ENCODE measurements at places on chromosomes 5 and 9.

DNA sequence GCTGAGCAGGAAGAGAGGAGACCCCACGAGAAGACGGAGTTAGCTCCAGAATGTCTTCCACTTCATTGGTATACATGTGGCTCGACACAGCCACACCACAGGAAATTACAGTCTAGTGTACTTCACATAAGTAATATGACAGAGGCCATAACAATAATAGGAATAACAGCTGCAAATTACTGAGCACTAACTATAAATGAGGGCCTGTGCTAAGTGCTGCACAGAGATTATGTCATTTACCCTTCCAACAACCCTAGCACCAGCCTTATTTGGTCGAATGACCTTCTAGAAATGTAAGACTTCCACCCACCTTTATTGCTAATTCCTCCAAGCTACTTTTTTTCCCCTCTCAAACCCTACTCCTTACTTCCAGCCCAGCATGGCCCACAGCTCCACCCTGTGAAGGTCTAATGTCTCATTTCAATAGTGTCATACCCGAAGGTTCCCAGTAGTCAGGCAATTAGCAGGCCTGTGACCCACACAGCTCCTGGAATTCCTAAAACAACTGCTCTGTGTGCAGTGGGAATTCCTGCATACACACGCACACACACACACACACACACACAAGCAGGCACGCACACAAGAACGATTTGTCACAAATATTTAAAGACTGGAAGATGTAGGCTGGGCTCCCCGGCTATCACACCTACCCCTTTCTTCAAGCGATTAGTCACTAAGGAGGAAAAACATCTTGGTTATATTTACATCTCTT lies 134.5 kb downstream of the FRMD3 start:
- no peak for DNase-seq

DNA sequence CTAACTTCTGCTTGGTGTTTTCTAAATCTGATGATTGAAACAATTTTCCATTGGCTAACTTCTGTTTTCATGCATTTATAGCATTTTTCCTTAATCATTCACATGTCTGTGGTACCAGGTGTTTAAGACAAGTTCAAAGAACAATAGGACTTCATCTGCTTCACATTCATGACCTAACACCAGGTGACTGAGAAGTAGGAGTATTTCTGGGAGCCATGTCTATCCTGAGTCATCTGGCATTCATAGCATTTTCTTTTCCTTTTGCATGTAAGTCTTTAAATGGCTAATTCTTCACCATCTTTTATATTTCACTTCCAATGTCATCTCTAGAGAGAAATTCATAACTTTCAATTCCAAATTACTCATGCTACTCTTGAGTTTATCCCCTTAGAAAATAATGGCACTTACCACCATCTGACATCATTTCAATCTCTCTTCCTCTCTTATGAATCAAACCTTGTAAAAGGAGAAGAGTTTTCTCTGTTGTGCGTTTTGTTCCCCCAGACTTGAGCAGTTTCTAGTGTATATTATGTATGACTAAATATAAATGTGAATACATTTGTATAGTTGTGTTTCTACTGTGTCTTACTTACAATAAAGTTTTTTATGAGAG lies 1196.1 kb upstream of the CDH9 start:
- no peak for DNase-seq

- DNase-seq: no peak
These were observed 97.3 kb downstream of the USP20 start for GRCh38 chr9:129932303-129933151.

DNA sequence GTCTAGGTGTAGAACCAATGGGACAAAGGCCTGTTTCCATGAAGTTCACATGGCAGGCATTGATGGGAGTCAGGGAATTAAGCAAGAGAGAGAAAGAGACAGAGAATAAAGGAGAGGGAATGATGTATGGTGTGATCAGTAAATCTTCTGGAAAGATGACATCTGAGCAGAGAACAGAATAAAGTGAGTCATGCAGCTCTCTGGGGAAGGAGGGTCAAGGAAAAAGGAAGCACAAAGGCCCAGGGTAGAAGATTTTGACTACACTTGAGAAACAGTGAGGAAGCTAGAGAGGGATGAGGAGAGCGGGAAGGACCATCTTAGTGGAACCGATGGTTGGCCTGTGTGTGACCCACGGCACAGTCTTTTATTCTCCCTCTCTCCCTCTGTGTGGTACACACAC lies 425.9 kb downstream of the SPOCK1 start:
- no peak for DNase-seq

DNA sequence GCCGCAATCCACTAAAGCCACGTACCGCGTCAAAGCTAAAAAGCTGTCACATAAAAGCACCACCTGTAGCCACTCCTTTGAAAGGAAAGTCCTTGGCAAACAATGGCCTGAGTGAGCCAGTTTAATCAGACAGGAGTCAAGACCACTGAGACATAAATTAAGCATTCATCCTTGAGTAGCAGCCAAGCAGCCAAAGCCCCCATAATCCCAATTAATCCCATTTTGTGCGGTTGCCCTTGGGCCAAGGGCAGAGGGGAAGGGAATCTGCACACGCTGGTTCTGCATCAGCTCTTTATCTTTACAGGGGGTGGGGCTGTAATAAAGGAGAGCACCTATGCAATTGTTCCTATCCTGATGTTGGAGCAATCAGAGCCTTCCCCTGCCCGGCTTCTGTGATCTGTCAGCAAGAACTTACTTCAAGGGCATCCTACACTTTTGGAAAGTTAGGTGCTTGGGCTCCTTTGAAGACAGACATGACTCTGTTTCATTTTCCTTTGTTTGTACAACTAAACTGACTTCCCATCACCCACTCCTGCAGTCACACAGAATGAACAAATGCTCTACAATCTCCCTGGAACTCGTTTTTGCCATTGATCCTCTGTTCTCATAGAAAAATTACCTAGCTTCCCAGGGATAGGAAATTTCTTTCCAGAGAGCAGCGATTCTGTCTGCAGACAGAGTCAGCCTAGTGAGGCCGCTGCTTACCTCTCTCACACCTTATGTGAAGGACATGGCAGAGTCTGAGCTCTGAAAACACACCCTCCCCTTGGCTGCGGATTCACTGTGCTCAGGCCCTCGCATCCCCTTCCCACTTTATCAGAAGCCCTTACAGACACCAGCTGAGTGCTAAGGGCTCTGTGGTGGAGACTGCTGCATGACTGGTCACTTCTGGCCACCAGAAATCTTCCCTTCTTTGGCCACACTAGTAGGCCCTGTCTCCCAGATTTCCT lies 116.2 kb upstream of the TBCA start:
- no peak for DNase-seq

DNA sequence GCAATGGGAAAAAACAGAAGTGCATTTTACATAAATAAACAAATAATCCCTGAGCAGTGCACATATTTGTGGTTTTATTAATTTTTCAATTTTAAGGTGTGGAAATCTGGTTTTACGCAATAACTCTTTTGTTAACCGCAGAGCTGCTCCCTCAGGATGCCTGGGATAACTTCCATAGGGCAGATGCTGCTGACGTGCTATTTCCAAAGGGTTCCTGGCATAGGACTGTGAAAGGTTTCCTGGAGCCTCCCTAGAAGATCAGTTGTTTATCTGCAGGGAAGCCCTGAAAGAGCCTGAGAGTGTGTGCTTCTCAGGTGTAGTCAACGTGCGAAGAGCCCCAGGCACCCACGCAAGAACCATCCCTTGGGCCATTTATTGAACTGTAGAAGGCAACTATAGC lies 443.5 kb downstream of the PLK2 start:
- DNase-seq: no peak

DNA sequence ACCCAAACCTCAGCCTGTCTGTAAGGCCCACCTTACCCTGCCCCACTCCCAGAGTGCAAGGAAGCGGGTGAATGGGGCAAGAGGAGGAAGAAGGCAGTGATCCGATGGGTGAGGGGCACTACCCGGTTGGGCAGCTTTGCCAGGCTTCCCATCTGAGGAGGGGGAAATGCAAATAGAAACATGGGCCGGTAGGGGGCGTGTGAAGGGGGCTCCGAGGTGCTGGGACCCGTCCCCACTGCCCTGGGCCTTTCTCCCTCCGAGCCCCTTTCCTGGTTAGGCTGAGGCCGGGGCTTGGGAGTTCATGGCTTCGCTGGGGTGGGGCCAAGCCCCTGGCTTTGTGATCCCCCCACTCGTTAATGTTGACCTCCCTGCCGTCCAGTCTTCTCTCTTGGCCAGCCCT lies 23.6 kb upstream of the MYORG start:
- no peak for DNase-seq

DNA sequence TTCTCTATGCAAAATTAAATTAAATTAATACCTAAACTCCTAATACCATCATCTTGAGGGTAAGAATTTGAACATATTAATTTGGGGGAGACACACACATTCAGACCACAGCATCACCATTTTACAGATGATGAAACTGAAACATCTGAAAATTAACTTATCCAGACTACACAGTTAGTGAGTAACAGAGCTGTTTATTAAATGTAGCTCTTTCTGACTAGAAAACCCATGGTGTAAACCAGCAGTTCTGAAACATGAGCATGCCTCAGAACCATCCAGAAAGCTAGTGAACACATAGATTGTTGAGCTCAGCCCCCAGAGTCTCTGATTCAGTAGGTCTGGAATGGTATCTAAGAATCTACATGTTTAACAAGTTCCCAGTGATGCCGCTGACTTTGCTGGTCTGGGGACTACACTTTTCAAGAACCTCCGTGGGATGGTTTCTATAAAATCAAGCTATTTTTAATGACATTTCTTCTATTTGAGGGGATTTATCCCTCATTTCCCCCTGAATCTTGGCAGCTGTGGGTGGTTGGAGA lies 113.5 kb downstream of the RORB start:
- no peak for DNase-seq

DNA sequence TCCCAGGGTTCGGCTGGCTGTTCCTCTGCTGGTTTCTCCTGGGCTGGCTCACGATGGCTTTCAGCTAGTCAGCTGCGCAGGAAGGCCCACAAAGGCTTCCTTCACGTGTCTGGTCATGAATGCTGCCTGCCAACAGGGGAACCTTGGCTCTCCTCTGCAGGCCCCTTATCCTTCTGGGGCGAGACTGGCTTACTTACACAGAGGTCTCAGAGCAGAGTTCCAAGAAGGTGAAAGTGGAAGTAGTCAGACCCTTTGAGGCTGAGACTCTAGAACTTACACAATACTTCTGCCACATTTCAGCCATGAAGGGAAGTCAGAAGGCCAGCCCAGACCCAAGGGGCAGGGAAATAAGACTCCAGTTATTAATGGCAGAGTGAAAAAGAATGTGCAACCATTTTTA lies 99.5 kb downstream of the LHFPL2 start:
- DNase-seq: no peak

DNA sequence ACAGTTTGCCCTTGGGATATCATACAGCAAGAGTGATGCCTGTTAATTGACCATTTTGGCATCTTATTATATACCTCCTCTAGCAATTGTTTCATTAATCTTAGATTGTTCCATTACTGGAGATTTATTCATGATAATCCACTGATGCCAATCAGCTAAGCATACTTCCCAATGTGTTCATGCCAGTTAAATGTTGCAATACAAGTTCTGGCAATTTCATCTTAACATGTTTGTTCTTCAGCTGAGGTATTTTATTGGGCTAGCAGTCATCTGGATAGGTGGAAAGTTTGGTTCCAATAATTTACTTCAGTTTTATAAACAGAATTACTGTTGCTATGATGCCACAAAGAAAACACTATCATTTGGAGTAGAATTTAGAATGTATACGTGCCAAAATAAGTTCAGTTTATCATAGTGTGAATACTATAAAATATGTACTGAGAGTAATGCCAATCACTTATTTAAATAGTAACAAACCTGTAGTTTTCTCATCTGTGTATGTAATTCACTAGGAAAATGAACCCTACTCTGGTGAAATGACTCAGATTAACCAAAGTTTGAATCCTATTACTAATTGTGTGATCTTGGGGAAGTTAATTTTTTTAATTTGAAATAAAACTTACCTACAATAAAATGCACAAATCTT lies 27.9 kb upstream of the IL31RA start:
- no peak for DNase-seq

- no peak for DNase-seq
These were observed 101.8 kb downstream of the MAT2B start for GRCh38 chr5:163607256-163607655.

DNA sequence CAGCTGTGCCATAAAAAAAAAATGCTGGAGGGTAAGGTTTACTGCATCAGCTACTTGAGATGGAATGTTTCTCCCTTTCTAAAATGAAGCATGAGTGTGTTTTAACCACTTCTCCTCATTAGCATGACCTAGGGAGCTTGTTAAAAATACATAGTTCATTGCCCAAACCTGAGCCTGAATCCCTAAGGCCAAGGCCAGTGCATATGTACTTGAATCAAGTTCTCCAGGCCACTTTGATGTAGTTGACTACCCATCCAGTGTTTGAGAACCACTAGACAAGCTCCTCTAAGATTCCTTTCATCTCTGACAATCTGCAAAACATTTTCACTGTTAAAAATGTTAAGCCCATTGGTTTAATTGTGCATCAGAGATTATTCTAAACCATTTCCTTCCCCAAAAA lies 6.7 kb downstream of the TIMD4 start:
- DNase-seq: no peak

- no peak for DNase-seq
These were observed 23.2 kb downstream of the CACNA1B start for GRCh38 chr9:137900584-137901310.

- DNase-seq: no peak
These were observed 52.1 kb downstream of the C9orf50 start for GRCh38 chr9:129568560-129569501.

GRCh38 chr5:92041911-92042660 lies 659.0 kb upstream of the ARRDC3 start:
- no peak for DNase-seq

GRCh38 chr9:13352451-13352979 lies 73.0 kb upstream of the MPDZ start:
- no peak for DNase-seq

DNA sequence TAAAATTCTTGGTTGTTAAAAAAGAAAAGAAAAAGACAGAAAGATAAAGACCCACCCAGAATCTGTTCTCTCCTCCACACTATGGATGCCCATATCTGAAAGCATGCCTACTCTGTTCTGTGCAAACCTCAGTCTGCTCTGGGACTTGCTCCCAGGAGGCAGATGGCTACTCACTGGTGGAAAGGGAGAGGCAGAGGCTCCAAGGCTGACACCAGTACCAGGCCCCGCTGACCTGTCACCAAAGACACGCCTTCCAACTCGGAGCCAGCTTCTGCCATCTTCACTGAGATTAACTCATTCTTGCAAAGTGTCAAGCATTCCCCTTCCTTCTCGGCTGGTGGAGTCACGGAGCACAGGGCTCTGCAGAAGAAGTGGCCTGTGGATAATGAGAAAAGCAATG lies 21.6 kb downstream of the SH3TC2 start:
- no peak for DNase-seq

All from activated CD4-positive, CD25-positive, alpha-beta regulatory T cell treated with anti-CD3 and anti-CD28 coated beads, Interleukin-2, amount 50 U/mL, for 72 hours (primary cell).